ENCODE measurements at places on chromosomes 11 and 22. TPM values are rescaled to one million over a fixed set of nuclear protein-coding genes. Genes with fewer than 3 reads are reported as not detected.

DNA sequence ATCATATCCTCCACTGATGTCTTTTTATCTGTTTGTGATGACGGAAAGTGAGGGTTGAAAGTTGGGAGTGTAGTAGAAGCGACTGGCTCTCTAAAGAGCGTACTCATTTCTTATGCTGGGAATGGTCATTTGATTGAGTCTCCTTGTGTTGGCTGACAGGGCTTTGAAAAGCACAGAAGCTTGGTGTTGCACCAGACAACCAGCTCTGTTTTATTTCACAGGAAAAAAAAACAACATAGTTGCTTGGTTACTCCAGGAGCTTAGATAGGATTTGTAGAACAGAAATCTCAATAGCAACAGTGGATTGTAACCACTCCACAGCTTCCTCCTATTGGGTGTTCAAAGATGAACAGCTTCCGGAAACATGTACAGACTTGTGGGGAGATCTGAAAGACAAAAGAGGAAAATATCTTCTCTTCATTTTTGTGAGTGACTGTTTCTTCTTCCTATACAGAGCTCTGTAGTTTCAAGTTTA, 2.7 kb downstream of the RBM14 start:
- peak overlapping the region; percentile 39 for H3K27ac ChIP-seq
- no peak for DNase-seq
- peaks cover 36% of the 10 kb centered on the region for H3K4me1 ChIP-seq
- H3K4me3 ChIP-seq = peak overlapping the region; percentile 92

CEP126 gene
- total RNA-seq = 0.21 TPM

- no peaks in the 10 kb centered on the region for H3K27me3 ChIP-seq
- no peak overlapping the region for H3K27ac ChIP-seq
- no peak overlapping the region for H3K4me3 ChIP-seq
- no peak for DNase-seq
These were observed 81.9 kb upstream of the SPON1 start for GRCh38 chr11:13880634-13881033.

- H3K36me3 ChIP-seq = no peaks in the 10 kb centered on the region
- DNase-seq = no peak
- H3K4me1 ChIP-seq = no peaks in the 10 kb centered on the region
These were observed 760.3 kb downstream of the CNTN5 start for GRCh38 chr11:99781074-99781473.

GRCh38 chr11:9573775-9574621, 528 bp downstream of the WEE1 start:
- H3K36me3 ChIP-seq = peaks cover 47% of the 10 kb centered on the region
- peak overlapping the region; percentile 93 for H3K4me3 ChIP-seq
- H3K27ac ChIP-seq = peak overlapping the region; percentile 91
- DNase-seq = no peak
- H3K4me1 ChIP-seq = peaks cover 18% of the 10 kb centered on the region
- no peaks in the 10 kb centered on the region for H3K27me3 ChIP-seq

DNA sequence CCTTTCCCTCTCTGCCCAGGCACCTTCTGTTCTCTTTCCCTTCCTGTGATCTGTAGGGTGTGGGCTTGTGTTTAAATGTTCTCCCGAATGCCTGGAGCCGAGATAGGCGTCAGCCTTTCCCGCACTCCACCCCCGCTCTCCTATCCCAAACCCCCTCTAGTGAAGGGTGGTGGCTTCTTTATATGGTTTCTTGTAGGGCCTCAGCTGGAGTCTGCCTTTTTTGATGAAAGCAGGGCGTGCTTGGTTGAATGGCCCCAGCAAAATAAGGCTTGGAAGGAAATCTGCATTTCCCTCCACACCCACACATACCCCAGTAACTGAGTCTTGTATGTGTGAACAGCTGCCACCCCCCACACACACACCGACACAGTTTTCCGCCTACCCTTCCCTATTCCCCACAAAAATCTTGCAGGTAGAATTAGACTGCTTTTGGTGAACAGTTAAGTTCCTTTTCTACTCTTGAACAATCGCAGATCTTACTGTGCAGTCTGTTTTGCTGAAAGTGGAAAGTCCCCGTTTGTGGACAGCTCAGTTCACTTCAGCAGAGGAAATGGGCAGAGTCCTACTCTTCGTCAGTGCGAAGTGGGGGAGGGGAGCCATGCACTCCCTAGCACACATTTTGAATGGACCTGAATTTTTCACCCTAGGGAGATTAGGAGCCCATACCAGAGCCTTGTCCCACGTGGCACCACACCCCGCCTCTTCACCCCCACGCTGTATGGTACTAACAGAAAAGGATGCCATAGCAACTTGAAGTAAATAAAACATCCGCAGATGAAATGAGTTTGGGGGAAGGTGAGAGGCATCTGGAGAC, 25.5 kb upstream of the GRK2 start:
- DNase-seq = peak; percentile 89
- H3K4me1 ChIP-seq = peaks cover 30% of the 10 kb centered on the region
- no peaks in the 10 kb centered on the region for H3K27me3 ChIP-seq
- H3K4me3 ChIP-seq = peak overlapping the region; percentile 47
- peak overlapping the region; percentile 84 for H3K27ac ChIP-seq
- H3K36me3 ChIP-seq = peaks cover 43% of the 10 kb centered on the region

- no peaks in the 10 kb centered on the region for H3K36me3 ChIP-seq
- peak overlapping the region; percentile 47 for H3K27ac ChIP-seq
- peak; percentile 42 for DNase-seq
- no peak overlapping the region for H3K4me3 ChIP-seq
These were observed 172.0 kb upstream of the ARHGAP42 start for GRCh38 chr11:100515087-100515486.

GRCh38 chr11:11580012-11580411, 41.8 kb downstream of the GALNT18 start:
- peak; percentile 19 for DNase-seq
- H3K4me3 ChIP-seq = no peak overlapping the region

GRCh38 chr11:69377953-69378302, 84.0 kb downstream of the MYEOV start:
- H3K27ac ChIP-seq = peak overlapping the region; percentile 55
- no peaks in the 10 kb centered on the region for H3K36me3 ChIP-seq
- H3K4me1 ChIP-seq = peaks cover 80% of the 10 kb centered on the region
- H3K4me3 ChIP-seq = no peak overlapping the region
